NCI-H146 (cell line): ENCODE measurements at places on chromosomes 11 and 22.

DNA sequence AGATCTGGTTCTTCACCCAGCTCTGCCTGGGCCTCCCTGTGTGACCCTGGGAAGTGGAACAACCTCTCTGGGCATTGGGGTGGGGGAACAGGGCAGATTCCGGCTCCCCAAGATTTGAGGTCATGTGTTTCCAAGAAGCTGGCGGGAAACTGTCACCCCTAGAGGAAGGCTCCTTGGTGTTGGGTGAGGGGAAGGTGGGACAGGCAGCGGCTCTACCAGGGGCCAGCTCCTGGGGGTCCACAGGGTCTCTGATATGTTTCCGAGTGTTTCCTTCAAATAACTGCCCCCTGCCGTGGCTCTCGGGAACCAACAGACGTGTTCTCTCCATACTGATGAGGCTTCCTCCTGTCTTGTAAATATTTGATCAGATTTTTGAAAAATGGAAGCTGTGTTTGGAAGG lies 78.5 kb downstream of the MPPED1 start:
- DNase-seq = no peak

DNA sequence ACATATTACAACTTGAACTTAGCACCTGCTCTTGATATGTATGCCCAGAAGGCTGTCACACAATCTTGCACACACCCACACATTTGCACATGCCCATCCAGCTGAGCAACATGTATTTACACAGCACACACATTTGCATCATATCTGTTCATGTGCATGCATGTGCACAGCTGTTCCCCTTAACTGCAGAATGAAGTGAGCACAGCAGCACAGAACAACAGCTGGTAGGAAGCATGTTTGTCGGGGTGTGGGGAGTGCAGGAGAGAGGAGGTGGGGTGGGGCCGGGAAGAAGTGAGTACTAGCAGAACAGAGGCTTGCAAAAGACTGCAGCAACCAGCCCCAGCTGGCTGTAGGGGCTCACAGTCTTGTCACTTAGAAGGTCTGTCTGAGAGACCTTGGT lies 296.5 kb downstream of the KIRREL3 start:
- DNase-seq = no peak

DNA sequence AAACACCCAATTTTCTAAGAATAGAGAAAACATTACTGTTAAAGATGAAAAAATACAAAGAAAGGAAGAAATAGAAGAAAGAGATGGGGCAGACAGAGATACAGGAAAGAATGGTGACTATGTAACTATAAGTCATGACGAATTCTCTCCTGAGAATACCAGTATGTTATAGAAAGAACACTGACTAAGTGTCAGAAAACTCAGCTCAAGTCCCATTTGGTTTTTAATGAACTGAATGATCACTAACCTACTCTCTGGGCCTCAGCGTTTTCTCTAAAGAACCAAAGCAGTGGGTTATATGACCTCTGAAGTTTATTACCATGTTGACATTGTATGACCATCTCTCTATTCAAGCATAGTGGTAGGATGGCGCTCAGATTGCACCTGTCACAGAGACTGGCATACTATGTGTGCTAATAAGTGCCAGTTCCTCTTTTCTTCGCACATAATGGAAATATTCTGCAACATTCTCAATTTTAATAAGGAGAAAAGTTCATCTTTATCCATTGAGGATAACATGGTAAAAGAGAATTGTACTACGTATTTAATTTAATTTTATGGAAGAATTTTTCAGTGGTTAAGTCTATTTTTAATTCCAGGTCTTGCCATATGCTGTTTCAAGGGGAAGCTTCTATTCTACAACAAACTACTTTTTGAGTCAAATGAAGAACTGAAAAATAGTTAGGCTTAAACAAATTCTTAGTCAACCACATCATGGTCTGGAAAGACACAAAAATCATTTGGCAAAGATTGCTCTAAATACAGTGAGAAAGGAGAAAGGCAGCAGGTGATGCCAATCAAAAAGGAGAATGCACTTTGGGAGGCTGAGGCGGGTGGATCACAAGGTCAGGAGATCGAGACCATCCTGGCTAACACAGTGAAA lies 25.0 kb upstream of the EED start:
- DNase-seq = no peak

- DNase-seq = no peak
Measured at GRCh38 chr11:47641600-47642098, 710 bp downstream of the MTCH2 start.

DNA sequence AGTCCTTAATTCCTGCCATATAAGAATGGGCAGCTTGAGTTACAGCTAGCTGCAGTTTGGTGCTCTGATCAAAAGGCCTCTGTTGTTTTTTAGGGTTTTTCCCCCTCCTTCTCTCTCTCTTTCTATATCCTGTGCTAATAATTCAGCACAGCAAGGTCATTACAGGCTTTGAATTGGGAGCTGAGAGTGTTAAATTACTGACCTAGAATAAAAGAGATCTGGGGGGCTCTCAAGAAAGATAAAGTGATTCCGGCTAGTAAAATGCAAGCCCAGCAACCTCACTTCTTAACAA lies 84.9 kb downstream of the CSTPP1 start:
- DNase-seq = no peak

- DNase-seq = no peak
Measured at GRCh38 chr11:34819740-34820482, 96.3 kb downstream of the APIP start.

DNA sequence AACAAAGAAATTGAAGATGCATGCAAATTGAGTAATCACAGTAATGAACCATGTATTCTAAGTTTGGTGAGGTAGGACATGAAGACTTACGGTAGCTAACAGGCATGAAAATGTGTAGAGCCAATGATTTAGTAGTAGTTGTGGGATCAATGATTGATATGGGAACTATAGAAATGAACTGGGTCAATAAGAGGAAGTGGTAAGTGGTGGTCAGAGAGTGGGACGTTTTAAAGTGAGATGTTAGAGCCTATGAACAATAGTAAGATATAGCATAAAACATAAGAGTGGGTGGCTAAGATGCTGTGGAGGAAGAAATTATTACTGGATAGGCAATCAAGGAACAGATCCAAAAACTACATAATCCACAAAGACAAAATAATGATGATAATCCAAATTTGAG lies 45.0 kb downstream of the DLG2 start:
- no peak for DNase-seq

- DNase-seq = no peak
Measured at GRCh38 chr11:75024068-75024449, 35.3 kb downstream of the NEU3 start.

GRCh38 chr11:86978756-86979608 lies 23.8 kb upstream of the FZD4 start:
- peak; percentile 1 for DNase-seq
